ENCODE measurements at places on chromosomes 1 and 21.

DNA sequence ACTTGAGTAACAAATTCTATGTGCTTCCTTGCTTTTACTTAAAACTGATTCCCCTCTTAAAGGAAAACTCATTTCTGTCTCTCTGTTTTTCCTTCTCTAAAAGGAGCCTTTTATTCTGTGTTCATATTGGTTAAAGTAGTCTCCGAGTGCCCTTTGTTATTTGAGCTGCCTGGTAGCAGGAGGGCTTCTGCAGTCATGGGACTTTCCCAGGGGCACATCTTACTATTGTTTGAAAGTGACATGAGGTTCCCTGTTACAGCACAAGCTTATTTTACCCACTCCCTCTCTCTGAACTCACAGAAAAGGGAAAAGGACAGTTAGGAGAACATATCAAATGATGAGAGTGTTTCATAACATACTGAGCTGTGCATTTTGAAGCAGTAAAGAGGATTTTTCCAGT, 58.1 kb upstream of the ANGPTL1 start:
- no peak for DNase-seq

DNA sequence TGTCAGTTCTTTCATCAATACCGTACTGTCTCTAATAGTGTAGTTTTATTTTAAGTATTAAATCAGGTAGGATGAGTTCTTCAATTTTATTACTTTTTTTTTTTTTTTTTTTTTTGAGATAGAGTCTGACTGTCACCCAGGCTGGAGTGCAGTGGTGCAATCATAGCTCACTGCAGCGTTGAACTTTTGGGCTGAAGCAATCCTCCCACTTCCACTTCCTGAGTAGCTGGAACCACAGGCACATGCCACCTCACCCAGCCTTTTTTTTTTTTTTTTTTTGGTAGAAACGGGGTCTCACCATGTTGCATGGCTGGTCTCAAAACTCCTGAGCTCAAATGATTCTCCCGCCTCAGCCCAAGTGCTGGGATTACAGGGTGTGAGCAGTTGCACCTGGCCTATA, 44.3 kb downstream of the INAVA start:
- no peak for DNase-seq

DNA sequence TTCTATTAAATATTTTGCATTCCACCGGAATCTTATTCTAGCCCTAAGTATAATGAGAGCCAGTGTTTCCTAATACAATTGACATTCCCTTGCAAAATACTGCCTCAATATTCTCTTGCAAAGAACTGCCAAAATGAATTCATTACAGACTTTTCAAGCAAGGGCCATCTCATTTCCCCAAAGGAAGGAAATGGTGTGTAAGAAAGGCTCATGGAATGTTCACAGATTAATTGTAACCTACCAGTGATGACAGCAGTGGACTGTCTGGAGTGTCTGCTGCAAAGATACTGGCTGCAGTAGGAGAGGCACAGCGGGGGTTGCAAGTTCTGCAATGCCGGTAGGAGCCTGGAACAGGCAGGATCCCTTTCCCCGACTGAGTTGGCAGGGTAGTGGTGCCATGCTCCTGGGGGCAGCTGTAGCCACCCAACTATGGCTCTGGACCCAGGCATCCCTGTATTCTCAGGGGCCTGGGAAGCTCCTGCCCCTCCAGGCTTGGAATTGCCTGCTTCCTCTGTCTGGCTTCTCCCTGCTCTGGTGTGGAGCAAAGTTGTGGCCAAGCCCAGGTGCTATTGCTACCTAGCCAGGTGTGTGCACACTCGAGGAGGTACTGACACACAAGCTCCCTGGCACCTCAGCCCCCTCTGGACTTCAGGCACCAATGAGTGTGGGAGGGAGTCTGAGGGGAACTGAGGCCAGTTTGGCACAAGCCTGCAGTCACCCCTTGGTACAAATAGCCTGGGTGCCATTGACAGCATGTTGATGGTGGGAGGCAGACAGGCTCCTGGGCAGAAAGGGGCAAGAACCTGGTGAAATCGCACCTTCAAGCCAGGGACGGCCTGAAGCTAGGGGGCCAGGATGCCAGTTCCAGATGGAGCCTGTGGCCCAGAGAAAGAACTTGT, 1371.0 kb downstream of the KCNT2 start:
- no peak for DNase-seq

GRCh38 chr1:228443395-228443794, 26.7 kb upstream of the TRIM17 start:
- DNase-seq, result no peak

DNA sequence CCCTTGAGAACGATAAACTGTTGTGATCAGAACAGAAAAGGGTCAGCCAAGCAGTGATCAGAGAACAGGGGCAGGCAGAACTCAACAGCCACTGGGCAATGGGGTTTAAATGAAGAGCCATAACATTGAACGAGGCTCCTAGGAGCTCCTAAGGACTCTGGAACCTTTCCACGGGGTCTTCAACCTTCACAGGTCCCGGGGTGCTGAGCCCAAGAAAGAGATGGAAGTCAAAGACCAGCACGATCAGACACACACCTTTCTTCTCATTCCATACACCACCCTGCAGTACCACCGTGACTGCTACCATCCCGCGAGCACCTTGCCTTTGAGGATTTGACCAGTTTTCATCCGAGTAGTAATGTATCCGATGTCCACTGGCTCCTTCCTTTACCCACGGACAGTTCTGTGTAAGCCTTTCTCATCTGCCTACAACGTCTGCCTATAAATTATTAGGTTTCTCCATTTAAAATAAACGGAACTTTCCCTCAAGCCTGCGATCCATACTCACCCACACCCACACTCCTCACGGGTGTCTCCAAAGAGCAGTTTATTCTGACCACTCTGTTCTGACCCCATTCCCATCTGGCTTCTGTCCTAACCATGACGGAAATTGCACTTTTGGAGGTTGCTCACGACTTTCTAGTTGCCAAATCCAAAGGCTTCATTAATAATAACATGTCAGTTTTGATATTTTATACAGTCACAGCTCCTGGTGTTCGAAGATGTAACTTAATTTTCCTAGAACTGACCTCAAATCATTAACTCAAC, 16.8 kb upstream of the HHAT start:
- no peak for DNase-seq

DNA sequence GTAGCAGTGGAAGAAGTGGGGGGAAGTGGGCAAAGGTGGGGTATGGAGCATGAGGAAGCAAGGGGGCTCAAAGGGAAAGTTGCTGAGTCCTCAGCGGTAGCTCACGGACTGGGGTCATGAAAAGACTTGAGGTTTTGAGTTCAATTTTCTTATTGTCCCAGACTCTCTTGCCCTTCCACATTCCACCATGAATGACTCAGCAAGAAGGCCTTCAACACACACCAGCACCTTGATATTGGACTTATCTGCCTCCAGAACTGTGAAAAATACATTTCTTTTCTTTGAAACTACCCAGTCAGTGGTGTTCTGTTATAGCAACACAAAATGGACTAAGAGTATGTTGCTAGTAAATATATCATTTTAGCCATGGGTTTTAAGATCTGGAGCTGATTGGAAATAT, 17.3 kb upstream of the RHBDL2 start:
- no peak for DNase-seq

GRCh38 chr1:47950471-47950870, 46.7 kb downstream of the TRABD2B start:
- DNase-seq, result no peak

DNA sequence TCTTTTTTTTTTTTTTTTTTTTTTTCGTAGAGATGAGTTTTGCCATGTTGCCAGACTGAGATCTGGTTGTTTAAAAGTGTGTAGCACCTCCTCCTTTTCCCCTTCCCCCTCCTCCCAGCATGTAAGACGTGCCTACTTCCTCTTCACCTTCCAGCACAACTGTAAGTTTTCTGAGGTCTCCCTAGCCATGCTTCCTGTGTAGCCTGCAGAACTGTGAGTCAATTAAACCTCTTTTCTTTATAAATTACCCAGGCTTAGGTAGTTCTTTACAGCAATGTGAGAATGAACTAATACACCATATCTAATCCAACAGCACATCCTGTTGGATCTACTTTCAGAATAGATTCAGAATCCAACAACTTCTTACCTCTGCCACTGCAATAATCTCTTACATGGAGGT, 111.1 kb downstream of the CLIC6 start:
- no peak for DNase-seq

DNA sequence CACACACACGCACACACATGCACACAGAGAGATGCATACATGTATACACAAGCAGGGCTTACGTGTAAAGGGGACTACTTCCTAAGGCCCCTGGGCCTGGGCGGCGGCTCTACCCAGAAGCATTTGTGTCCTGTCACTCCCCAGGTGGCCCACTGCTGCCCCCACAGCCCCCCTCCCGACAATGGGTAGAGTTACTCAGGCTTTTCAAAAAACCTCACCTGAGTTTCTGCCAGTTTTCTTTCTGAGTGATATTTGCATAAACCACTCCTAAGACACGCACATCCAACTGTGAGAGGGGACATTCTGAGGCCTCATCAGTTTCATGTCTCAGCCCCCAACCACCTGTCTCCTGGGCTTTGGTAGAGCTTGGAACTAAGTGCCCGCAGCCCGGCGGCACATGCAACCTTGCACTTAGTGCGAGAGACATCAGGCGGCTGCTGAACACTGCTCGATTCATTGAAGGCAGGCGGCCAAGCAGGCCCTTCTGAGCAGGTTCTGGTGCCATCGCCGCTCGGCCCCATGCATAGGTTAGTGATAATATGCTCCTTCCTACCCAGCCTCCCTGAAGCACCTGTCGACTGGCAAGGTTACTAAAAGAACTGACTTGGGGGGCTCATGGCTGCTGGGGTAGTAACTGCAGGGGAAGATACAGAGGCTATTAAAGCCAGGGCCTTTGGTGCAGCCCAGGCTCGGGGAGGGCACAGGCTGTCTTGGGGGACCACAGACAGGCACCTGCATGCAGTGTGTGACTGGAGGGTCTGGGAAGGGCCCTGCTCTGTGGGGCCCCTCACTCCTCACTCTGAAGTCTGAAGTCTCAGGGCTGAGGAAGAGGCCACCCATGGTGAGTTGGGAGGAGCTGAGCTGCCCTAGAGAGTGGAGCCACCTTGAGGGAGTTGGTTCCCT, 364.2 kb upstream of the VAMP3 start:
- DNase-seq, result no peak

GRCh38 chr21:39938086-39938625, 70.9 kb downstream of the PCP4 start:
- no peak for DNase-seq

GRCh38 chr1:243842978-243843511, 7.0 kb downstream of the AKT3 start:
- no peak for DNase-seq

GRCh38 chr1:243745356-243745755, 104.7 kb downstream of the AKT3 start:
- no peak for DNase-seq

GRCh38 chr1:205585169-205585834, 46.5 kb downstream of the ELK4 start:
- no peak for DNase-seq

DNA sequence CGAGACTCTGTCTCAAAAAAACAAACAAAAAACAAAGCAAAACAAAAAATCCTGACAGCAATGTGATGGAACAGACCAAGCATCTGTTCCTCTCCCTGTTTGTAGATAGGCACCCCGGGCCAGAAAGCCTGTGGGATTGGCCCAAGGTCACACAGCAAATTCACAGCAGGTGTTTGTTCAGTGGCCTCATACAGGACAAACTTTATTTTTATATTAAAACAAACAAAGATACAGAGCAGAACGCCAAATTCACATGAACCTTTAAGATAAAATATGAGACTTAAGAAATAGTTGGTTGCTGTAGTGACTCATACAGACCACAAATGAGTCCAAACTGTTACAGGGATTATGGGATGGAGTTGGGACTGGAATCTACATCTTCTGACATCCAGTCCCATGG, 2.3 kb upstream of the CELA2A start:
- DNase-seq, result no peak

DNA sequence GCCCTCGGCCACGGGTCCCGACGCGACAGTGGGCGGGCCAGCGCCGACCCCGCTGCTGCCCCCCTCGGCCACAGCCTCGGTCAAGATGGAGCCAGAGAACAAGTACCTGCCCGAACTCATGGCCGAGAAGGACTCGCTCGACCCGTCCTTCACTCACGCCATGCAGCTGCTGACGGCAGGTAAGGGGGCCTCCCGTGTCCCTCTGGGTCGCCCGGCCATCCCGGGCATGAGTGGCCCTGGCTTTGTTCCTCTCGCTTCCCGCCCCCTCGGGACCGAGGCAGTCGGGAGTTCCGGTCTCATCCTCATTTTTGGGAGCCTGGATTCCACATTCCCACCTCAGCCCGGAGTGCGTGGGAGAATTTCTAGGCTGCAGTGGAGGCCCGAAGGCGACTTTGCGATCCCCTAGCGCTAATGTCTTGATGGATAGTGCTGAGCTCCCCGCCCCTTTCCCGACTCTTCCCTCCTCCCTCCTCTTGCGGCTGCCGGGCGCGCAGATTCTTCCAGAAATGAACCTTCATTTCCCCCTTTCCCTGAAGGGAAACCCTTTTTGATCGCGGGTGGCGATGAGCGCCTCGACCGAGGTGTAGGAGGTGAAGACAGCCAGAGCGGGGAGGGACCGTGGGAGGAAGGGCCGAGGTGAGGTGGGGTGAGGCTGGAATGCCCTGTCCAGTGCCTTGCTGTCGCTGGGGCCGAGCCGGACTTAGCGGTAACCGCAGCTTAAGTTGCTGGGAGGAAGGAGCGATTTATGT, 705 bp downstream of the KHDRBS1 start:
- DNase-seq, result no peak

- DNase-seq, result no peak
These were observed 7.6 kb upstream of the C1QTNF12 start for GRCh38 chr1:1253972-1254666.

- no peak for DNase-seq
These were observed 13.4 kb upstream of the NIBAN1 start for GRCh38 chr1:184987696-184988095.

GRCh38 chr21:39350094-39351005, 1.5 kb upstream of the HMGN1 start:
- DNase-seq, result no peak

DNA sequence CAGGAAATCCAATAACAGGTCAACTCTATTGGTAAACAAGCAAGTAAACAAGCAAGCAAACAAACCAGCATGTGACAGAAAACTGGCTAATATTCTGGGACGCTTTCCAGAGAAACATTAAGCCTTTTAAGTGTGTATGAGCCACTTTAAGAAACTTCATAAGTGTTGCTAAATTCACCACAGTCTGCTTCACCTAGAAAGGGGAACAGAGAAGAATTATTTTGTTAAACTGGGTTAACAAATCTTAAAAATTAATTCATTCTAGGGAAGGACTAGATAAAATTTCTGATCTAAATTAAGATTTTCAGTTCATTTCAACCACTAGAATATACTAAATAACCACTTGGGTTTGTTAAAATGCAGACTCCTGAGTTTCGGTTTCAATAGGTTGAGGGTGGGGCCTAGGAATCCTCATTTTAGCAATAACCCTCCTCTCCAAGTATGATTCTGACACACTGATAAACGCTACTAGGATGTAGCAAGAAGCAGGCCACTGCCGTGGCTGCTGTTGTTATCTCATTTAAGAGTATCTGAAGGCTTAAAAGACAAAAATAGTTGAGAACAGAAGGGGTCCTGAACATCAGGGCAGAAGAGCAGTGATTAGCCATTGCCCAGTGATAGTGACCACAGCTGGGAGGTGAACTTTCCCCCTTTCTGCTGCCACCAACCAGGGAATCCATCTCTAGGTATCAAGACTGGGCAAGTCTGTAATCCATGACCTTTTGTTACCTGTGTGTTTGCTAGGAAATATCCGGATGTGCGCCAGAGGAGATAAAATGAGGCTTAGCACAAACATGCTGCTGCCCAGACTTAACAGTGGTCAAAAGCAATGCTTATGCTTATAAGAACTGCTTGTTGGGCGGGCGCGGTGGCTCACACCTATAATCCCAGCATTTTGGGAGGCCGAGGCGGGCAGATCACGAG, 11.2 kb downstream of the CREG1 start:
- DNase-seq, result no peak

Measured in NCI-H446 treated with DMSO at 0.1 percent for 48 hours (cell line).